ENCODE measurements at places on chromosomes 16 and 17.

- no peak for DNase-seq
Measured at GRCh38 chr17:3681057-3681456, 12.4 kb downstream of the EMC6 start.

- DNase-seq = no peak
Measured at GRCh38 chr16:73063854-73064211, 15.9 kb upstream of the ZFHX3 start.

DNA sequence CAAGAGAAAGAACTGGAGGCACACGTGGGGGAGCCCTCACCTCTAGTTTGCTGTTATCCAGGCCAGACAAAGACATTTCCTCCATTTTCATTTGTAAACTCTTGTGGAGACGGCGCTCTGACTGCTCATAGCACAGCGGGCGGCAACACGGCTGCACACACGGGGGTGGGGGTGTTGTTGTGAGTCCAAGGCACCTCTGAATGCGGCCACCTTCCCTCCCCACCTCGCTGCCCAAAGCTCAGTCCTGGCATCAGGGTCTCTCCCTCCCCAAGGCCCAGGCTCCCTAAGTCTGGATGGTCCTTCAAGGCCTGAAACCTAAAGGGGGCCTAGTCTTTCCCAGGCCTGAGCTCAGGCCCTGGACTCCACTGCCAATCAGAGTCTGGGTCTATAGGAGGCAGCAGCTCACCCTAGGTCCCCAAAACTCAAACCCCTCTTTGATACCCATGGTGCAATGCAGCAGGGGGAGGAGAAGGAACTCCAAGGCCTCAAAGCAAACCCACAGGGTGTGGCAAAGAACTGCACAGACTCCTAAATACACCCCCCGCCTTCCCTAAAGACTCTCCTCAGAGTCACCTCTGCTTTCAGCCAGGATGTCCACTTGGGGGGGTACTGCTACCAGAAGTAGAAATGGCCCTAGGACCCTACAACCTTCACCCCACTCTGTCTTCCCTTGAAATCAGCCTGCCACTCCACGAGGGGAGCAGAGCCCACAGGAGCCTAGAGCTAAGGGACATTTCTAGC lies 1.5 kb downstream of the ATXN7L3 start:
- DNase-seq = no peak

DNA sequence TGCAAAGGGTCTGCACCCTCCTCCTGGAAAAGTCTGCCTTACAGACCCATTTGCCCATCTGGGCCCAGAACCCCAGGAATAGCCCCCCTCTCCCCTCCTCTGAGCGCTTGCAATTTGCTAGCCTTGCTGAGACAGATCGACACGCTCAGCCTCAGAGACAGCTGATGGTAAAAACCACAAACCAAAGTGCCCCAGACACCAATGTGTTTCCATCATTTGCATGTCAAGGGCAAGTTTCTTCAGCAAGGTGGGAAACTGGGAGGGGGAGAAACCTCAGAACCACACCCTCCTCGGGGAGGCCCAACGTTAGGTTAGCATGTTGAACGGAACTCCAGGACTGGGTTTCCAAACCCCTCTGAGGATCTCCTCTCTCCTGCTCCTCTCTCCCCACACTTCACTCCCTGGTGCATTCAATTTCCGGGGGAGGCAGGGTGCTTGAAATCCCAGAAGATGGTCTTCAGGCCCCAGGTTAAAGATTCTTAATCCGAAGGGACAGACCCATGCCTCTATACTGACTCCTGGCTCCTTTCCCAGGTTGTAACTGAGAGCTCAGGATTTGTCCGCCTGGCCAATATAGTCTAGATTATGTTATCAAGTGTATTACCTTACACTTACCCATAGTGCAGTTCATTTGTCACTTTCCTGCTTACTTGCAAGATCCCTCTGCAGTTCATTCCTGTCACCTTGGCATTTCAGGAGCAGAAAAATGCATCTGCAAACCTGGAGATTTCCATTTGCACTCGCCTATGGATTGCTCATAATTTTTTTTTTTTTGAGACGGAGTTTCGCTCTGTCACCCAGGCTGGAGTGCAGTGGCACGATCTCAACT lies 1.3 kb upstream of the CUEDC1 start:
- peak; percentile 71 for DNase-seq

DNA sequence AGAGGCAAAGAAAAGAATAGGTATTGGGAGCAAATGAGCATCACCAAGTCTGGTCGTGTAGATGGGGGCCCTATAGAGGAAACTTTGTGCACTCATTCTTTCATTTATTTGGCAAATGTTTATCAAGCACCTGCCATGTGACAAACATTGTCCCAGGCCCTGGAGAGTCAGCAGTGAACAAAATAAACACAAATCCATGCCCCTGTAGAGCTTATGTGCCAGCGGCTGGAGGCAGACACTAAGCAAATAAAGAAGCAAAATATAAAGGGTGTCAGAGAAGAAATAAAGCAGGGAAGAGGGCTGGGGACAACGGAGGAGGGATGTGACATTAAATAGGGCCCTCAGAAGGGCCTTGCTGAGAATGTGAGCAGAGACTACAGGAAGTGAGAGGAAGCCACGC lies 45.5 kb downstream of the KATNIP start:
- no peak for DNase-seq
